ENCODE measurements at places on chromosomes 16 and 17. TPM values are rescaled to one million over a fixed set of nuclear protein-coding genes. Genes with fewer than 3 reads are reported as not detected.

GRCh38 chr16:85019659-85020245 lies 7.8 kb upstream of the KIAA0513 start:
- DNase-seq, result no peak

KRTAP3-1 gene
- not detected for total RNA-seq

TBC1D3G gene
- total RNA-seq, result not detected

DNA sequence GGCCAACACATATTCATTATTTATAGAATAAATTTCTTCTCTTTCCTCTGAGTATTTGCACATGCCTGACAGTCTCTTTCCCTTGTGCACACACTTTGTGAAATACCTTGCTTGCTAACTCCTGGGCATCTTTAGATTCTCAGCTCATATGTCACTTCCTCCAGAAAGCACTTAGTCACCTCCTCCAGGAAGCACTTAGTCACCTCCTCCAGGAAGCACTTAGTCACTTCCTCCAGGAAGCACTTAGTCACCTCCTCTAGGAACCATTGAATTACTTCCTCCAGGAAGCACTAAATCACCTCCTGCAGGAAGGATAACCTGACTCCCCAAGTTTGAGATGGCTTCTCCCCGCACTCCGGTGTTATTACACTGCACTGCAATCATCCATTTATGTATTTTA lies 462.5 kb upstream of the EEF2KMT start:
- no peak for DNase-seq

DNA sequence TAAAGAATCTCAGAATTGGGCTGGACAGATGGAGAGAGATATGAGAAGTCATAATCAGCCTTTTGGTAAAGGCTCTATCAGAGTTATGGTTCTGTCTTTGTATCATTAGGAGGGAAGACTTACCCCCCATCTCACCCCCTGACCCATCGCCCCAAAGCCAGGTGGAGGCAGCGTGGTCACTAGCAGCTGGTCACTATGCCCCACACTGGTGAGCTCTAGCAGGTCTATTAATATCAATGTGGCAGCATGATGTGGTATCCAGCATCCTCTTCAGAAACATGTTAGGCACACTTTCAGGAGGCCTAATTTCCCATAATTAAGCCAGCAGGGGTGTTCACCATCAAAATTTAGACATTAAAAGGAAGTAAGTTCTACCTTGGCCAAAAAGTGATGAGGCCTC lies 183.8 kb upstream of the COX10 start:
- DNase-seq, result no peak

GRCh38 chr16:82634955-82635610 lies 8.3 kb downstream of the CDH13 start:
- no peak for DNase-seq

DNA sequence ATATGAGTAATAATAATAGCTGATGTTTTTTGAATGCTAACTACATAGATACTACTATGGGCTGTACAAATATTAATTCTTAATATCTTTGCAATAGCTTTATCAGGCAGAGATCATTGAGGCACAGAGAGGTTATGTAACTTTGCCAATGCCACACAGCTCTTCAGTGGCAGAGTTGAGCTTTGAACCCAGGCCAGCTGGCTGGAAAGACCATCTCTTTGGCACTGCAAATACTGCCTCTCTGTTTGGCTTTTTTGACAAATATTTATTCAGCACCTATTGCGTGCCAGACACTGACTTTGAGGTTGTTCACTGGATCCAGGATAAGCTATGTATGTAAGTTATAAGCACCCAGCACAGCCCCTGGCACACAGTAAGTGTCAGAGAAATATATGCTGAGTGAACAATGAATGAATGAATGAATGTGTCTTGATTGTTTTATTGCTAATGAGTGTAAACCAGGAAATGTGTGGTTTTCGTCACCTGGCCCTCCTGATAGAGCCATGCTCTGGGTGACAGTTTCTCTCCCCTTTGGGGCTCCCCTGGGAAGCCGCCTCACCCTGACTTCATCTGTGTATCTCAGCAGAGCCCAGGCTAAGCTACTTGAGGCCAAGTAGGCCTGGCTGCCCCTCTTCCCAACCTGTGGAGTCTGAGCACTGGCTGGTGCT lies 2.5 kb downstream of the AQP8 start:
- no peak for DNase-seq

ACSM2A gene
- total RNA-seq, result not detected

TPPP3 gene
- total RNA-seq, result not detected

DNA sequence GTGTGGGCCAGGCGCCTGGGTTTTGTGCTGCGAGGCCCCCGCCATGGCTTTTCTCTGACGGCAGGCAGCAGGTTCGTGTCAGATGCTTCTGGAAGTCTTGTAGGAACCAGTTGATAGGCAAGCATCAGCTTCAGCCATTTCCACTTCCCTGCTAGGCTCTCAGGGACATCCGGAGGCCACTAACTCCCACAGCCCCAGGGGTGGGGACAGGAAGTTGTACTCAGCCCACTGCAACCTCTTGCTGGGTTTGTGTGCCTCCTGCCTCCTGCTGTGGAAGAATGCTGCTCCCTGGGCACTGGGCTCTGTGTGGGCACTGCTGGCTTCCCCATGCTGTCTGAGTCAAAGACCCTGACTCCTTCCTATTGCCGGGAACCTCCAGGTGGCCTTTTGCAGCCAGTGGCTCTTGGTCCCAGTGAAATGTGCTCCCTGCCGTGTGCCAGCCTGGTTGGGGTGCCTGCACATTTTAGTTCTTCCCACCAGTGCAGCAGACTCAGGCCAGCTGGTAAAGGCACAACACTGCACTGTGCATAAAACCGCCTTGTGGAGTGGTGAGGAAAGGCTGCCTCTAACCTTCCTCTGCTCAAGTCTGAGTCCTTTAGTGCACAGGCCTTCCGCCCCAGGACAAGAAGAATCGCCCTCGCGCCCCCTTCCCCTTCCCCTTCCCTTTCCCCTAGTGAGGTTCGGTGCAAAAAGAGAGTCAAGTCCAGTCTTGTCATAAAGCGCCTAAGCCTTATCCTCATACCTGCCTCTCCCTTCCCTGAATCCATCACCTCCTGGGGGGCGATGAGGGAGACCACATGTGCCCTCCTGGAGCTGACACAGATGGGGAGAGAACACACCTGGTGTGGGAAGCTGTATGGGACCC lies 16.6 kb downstream of the LDHD start:
- peak; percentile 77 for DNase-seq

DNA sequence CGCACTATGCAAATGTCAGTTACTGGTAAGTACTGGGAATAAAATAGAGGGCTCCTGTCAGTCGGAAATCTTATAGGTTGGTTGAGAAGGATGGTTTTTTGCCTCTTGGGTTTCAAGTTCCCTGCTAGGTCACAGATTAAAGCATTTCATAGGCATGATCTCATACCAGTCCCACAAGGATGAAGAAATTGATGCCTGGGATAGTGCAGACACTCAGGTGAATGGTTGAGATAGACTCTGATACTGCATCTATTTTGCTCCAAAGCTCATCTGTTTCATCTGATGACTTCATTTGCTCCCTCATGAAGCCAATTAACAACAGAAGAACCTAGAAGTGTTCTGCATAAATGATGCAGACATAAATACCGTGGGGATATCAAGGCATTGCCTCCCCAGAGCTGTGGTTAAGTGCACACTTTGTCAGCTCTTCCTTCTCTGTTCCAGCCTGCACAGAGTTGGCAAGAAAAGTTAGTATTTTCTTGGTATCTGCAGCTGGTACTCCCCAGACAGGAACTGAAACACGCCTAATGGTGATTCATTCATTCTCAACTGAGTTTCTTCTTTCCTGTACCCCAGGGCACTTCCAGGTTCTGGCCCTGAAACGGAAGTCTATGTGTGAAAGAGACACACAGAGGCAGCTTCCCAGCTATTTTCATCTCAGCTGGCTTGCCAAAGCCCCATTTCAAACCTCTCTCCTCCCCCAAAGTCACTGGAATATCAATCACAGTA lies 418.3 kb upstream of the SALL1 start:
- DNase-seq, result no peak

GRCh38 chr16:31455601-31456314 lies 3.5 kb upstream of the ARMC5 start:
- DNase-seq, result peak; percentile 31

DNA sequence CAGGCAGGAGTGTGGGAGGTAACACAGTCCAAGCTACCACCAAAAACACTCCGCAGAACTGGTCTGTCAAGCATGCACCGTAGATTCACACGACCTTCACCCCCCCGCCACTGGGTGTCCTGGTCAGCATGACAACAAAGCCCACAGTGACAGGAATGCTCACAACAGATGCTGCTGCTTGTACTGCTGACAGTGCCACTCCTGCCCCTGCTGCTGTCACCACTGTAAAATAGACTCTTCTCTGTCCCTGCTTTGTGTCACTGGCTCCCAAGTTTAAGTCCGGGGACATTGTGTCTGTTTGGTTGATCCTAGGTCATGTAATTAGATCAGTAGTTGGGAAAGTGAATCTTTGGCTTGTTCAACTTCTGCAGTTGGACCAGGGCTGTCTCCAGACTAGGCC lies 7.0 kb upstream of the ODF4 start:
- DNase-seq, result no peak

GRCh38 chr16:62253966-62254365 lies 217.7 kb upstream of the CDH8 start:
- DNase-seq, result no peak

Measured in natural killer cell treated with Interleukin-12 subunit alpha and Interleukin-12 subunit beta and Interleukin-15 and Interleukin-18, amount 100 ng/mL, for 72 hours (primary cell).